ENCODE measurements at places on chromosomes 1 and 21.
A peak's percentile ranks its signal among the peaks of the same experiment; 100 is the strongest.

DNA sequence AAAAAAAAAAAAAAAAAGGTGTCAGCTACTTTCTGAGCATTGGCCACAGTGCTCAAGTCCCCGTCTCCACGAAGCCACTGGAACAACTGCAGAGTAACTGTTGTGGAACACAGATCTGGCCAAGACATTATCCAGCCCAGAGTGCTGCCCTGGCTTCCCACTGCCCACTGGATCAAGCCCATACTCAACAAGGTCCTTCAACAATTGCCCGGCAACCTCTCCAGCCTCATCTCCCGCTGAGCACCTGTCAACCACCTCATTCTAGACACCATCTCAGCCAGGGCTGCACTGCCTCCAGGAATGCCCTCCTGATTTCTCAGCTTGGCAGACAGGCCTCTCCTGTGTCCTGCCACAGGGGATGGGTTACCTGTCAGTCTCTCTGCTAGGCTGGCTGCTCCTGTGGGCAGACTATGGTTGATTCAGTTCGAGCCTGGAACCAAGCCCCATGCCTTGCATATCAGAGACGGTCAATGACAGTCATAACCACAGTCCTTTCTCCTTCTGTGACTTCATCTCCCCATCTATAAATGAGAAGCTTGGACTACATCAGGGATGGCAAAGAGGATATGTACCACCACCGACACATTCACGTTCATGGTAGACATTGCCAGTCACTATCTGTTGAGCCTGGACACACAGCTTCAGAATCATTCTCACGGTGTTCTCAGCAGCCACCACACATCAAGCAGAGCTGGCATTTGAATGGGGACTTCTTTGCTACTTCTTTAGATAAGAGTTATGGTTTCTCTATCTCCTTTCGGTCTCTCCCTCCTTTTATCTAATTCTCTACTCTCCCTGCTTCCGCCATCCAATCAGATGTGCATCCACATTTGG, 76.9 kb downstream of the MRPL37 start:
- DNase-seq = no peak

DNA sequence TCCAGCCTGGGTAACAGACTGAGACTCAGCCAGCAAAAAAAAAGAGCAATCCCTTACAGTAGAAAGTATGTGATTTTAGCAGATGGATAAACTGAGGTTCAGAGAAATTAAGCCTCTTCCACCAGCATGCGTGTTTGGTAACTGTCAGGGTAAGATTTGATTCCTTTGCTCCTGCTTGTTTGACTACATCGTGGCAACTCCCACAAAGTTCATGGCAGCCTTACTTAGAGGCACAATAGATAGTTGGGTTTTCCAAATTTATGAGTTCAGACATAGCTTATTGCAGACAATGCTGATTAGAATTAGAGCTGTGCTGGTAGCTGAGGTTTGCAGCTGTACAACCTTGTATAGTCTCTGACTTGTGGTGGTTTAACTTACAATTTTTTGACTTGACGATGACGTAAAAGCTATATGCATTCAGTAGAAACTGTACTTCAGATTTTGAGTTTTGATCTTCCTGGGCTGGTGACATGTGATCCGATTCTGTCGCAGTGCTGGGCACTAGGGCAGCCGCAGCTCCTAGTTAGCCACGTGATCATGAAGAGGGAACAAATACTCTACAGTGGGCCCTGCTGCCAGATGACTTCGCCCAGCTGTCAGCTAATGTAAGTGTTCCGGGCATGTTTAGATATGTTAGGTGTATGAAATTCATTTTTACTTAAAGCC, 167.8 kb downstream of the DHRS3 start:
- DNase-seq = no peak

GRCh38 chr1:226763905-226764264, 24.8 kb upstream of the ITPKB start:
- DNase-seq = no peak

DNA sequence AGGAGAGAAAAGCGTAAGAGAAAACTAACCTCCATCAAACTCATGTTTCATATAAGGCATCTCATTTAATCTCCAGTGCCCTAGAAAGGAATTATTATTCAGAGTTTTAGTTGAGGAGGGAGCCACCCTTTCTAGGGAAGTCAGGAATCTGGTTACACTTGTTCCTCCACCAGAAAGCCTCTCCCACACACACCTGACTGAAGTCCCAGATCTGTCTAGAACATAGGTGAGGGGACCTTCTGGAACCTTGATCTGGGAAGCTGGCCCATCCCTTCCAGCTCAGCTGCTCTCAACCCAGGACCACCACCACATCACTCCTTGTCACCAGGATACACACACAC, 1.9 kb upstream of the DENND2D start:
- no peak for DNase-seq

DNA sequence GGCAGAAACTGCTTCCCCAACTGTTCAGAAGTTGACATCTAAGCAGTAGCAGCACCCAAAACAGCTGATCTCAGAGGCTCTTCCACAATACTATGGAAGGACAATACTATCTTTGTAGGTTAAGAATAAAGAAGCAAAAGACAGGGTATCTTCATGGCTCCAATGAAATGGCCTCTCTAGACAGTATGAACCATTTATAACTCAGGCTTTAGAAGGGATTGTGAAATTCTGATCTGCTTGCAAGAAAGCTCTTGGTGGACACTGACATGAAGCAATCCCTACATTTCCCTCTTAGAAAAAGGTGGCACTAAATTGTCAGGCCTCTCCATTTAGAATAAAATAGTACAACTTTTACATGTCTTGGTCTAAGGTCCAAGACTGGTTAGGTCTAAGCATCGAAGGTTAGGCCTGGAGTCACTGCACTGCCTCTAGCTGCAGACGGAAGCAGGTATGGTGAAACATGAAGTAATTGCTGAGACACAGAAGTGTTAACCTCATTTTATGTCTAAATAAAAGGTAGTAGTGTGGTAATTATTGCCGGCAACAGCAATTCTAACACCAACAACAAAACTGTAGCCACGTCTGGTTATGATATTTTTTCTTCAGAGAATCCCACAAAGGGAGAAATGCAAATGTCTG, 50.6 kb upstream of the HP1BP3 start:
- no peak for DNase-seq

GRCh38 chr21:23452384-23453083, 2154.7 kb downstream of the MRPL39 start:
- no peak for DNase-seq

- DNase-seq = peak; percentile 18
Measured at GRCh38 chr1:25037174-25038074, 107.3 kb upstream of the RUNX3 start.

DNA sequence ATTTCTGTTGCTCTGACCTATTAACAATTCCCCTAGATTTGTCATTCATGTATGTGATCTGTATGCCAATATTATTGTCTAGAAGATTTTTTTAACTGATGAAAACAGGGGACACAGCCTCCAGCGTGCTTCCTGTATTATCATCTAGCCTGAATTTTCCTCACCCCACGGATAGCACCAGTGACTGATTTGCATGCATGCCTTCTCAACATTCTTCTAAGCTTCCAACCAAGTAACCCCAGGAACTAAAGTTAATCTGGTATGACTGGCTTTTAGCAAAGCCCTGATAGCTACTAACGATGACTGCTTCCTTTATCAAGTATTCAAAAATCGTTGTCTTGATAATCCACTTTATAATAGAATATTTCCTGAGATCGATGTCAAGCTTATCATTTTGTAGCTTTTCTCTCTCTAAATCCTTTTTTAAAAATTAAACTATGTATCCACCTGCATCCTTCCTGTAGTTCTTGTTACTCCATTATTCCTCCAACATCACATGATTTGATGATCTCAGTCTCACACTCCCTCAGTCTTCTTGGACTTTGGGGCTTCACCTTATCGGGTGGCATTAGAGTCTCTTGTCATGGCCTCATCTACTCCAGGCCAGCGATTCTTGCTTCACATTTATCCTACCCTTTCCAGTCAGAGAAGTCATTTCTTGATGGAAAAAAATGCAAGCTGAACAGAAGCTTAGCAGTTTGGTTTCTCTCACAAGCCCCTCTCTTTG, 19.0 kb downstream of the BCAR3 start:
- DNase-seq = no peak

GRCh38 chr1:183027031-183027430, 3.8 kb downstream of the LAMC1 start:
- no peak for DNase-seq
